ENCODE measurements at places on chromosomes 13 and 19.
A peak's percentile ranks its signal among the peaks of the same experiment; 100 is the strongest.

- DNase-seq = peak; percentile 85
These were observed 44.1 kb upstream of the RANBP3 start for GRCh38 chr19:6021878-6022569.

- DNase-seq = no peak
These were observed 9.7 kb upstream of the JUND start for GRCh38 chr19:18291019-18291524.

DNA sequence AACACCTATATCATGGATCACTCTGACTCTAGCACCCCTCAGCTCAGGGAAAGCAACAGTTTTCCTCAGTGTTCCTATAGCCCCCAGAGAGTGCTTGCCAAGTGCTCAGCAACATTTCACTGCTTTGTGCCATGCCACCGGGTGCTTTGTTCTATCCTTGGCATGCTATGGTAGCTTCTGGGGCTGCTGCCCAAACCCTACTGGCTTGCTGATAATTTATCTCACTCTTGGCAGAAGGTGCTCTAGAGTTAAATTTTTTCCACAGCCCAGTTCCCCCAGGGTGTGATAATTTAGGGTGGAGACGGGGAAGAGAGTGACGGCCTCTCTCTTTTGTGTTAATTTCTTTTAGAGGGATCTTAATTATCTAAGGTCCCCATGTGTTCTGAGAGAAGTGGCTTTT is 12.6 kb upstream of the CSNK1A1L start:
- DNase-seq = no peak

- DNase-seq = no peak
These were observed 34.9 kb upstream of the POMP start for GRCh38 chr13:28623782-28624706.

DNA sequence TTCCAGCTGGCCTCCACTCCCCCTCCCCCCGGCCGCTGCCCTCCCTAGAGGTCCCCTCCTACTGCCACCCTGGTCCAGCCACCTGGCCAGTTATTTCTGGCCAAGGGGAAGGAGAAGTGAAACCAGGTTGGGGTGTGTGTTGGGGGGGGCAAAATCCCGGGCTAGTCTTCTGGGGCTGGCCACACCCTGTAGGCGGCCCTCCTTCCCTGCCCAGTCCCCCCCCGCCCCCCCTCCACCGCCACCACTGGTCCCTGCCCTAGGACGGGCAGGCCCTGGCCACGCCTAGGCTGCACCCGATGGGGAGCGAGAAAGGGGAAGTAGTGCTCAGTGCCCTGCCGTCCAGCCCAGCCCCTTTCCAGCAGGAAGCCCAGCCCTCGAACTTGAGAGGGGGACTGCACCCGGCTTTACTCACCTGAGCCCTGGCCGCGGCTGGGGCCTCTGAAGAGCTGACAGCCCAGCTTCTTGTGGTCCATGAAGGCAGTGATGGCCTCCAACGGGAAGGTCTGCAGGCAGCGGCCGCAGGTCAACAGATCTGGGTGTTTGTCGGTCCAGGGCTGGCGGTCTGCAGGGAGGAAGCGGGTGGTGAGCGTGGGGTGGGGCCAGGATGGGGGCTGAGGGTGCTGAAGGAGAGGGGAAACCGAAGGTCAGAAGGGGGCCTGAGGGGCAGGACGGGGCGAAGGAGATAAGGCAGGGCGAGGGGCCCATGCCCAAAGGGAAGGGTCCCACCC is 813 bp downstream of the ZNF296 start:
- peak; percentile 24 for DNase-seq

DNA sequence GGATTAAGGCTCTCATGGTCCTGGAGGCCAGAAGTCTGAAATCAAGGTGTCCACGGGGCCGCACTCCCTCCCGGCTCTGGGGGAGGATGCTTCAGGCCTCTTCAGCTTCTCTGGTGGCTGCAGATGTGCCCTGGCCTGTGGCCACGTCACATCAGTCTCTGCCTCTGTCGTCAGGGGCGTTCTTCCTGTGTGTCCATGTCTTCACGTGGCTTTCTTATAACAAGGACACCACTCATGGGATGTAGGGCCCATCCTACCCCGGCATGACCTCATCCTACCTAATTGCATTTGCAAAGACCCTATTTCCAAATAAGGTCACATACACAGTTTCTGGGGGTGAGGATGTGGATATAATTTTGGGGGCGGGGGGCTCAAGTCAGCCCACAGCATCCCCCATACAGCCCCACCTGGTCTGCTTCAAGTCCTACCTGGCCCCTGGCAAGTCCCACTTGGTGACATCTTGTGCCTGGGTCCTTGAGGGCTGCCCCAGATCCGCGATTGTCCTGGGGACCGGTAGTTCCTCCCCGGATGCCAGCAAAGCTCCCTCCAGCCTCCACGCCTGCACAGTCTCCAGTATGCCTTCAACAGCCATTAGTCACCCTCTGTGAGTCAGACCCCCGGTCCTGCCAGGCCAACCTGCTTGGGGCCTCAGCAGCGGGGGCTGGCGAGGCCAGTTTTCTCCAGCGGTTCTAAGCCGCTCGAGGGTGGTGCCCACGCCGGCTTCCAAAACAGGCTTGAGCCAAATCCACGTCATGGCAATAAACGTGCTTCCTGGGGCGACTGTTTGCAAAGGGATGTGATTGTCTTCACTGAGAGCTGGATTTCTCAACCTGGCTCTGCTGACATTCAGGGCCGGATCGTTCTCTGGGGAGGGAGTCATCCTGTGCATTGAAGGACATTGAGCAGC is 32.2 kb downstream of the MYO9B start:
- DNase-seq = peak; percentile 8

GRCh38 chr13:85661675-85662074 is 137.5 kb downstream of the SLITRK6 start:
- DNase-seq = no peak

DNA sequence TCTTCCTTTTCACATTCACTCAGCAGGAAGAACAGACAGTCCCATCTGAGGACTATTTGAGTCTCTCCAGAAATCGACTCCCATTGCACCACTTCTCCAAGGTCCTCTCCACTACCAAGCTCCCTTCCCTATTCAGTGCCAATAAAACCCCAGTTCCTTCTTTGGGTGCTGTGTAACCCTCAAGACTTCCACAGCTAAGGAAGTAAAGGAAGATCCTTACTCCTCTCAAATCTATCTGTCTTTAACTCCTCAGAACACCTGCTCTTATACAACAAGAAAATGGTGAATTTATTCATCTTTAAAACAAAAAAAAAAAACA is 29.2 kb upstream of the TM9SF2 start:
- DNase-seq = no peak

- DNase-seq = no peak
These were observed 25.0 kb upstream of the OR1M1 start for GRCh38 chr19:9061879-9062278.

DNA sequence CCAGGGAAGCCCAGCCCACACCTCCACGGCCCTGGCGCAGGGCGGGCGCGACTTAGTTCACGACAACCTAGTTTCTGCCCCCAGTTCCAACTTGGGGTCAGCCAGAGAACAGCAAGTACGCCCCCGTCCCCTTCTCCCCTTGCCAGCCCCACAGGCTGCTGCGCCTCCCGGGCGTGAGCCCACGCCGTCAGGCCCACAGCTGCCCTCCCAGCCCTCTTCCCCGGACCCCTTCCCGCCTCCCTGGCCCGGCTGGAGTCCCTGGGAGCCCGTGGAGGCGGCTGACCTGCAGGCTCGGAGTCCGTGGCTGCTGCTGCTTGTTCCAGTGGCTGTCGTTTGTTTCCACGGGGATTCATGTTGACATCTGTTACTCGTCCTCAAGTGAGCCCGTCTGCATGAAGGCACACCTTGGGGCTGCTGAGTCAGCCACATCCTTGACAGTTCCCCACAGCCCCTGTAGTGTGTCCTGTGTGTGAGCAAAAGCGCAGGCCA is 86.0 kb downstream of the ATP11A start:
- DNase-seq = peak; percentile 45

DNA sequence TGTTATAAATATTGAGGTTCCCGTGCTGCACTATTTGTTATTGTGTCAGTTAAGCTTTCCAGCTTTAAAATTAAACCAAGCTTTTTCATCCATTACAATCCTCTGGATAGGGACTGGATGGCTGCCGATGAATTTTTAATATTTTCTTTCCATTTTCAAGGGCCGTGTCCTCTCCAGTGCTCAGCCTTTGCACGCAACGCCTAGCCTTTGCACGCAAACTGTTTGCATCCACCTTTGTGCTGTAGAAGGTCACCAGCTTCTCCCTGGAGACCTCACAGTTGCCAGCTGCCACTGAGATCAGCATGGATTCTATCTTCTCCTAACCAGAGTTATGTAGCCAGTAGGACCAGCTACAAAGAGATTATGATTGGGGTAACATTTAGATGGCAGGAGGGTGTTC is 240.5 kb downstream of the SLC7A1 start:
- peak; percentile 40 for DNase-seq

GRCh38 chr13:44306371-44307192 is 67.0 kb upstream of the SERP2 start:
- DNase-seq = peak; percentile 61

- DNase-seq = no peak
These were observed 333.9 kb downstream of the MYO16 start for GRCh38 chr13:108963276-108963810.

- DNase-seq = no peak
These were observed 41.0 kb downstream of the MLLT1 start for GRCh38 chr19:6238643-6239281.

GRCh38 chr13:113978741-113979481 is 5.0 kb upstream of the C13orf46 start:
- no peak for DNase-seq

GRCh38 chr13:91347996-91348905 is 764 bp downstream of the MIR17HG start:
- peak; percentile 46 for DNase-seq

GRCh38 chr19:28606269-28607032 is 606.5 kb downstream of the UQCRFS1 start:
- DNase-seq = no peak

GRCh38 chr19:748274-748598 is 2.7 kb upstream of the MISP start:
- DNase-seq = no peak

- DNase-seq = no peak
These were observed 103.8 kb upstream of the SPATA13 start for GRCh38 chr13:24056616-24057137.

GRCh38 chr13:25186187-25186586 is 14.1 kb upstream of the AMER2 start:
- no peak for DNase-seq

GRCh38 chr13:110240943-110241342 is 66.0 kb downstream of the COL4A1 start:
- DNase-seq = no peak

DNA sequence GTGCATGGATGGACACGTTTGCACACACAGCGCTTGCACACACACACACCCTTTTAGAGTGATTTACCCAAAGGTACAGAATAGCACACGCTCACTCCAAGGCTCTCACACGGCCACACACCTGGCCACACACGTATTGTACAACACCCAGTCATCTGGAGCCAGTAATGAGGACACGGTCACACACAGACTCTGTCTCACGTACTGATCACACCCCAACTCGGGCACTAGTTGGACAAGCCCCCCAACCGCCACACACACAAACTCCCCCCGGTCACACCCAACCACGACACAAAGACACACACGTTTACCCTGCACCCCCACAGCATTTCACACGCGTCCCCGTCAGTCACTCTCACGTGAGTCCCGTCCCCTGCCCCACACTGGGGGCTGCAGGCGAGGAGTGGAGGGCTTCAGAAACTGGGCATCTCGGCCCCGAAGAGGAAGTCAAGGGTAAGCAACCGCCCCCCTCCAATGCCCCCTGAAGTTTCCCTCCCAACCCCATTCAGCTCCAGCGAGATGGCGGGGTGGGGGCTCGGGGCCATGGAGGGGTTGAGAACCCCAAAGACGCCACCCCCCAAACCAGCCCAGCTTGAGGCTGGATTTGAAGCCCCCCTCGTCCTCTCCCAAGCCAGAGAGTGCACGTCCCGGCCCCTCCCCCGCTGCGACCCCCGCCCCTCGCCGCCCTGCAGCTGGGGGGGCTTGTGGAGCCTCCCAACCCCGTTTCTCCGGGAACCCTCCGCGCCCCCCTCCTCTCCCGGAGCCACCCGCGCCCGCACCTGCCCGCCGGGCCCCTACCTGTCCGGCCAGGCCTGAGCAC is 599 bp downstream of the OLFM2 start:
- DNase-seq = peak; percentile 56

GRCh38 chr19:13098277-13099072 is 4.2 kb downstream of the LYL1 start:
- peak; percentile 44 for DNase-seq

DNA sequence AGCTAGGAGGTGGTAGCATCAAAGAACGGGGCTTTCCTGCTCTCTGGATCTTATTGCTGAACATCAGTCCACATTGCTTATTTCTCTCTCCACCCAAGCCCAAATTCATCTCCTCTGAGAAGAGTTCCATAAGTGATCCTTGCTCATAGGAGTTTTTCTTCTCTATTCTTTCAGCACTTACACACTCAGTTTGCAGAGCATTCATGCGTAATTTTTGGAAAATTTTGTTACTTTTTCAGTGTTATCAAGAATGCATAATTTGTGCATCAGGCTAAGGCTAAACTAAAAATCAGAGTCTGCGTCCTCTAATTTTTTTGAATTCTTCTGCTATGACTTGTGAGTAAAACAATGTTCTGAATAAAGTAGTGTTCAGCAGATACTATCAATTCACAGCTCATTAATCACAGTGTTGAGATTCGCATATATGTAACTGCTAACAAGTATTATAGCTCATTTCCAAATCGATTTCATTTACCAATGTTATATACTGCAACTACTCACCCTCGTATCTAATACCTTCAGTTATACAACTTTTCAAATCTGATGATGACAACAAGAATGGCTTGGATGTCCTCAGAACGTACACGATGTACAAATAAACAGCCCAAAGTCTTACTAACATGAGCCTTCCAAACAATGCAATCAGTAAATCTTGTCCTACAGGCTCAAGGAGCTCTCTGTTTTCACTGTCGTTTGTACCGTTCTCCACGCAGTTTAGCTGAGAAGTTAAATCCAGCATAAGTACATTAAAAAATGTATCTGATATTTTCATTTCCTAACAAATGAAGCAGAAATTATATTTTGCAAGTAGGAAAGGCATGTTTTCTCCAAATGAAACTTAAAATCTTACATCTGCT is 36.4 kb upstream of the STARD13 start:
- no peak for DNase-seq

GRCh38 chr13:79846386-79846785 is 365.4 kb downstream of the NDFIP2 start:
- no peak for DNase-seq

- DNase-seq = no peak
These were observed 86.7 kb downstream of the IRS2 start for GRCh38 chr13:109699628-109700071.

GRCh38 chr13:38017320-38017719 is 147.7 kb upstream of the TRPC4 start:
- DNase-seq = no peak

DNA sequence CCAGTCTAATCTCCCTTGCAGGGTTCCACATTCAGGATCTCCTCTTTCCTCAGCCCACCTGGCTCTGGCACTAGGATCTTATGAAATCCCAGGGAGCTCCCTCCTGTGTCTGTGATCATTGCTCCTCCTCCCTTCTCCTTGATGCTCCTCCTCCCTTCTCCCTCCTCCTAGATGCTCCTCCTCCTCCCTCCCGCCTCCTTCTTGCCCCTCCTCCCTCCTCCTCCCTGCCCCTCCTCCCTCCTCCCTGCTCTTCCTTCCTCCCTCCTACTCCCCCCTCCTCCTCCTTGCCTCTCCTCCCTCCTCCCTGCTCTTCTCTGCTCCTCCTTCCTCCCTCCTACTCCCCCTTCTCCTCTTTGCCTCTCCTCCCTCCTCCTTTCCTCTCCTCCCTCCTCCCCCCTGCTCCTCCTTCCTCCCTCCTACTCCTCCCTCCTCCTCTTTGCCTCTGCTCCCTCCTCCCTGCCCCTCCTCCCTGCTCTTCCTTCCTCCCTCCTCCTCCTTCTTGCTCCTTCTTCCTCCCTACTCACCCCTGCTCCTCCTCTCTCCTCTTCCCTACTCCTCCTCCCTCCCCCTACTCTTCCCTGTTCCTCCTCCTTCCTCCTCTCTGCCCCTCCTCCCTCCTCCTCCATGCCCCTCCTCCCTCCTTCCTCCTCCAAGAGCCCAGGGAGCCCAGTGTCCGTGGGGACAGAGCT is 14.9 kb upstream of the ZBTB7A start:
- no peak for DNase-seq

Measured in retina (tissue), 1 donor.